ENCODE measurements at places on chromosomes 3 and 15.

- no peak for DNase-seq
Measured at GRCh38 chr15:59866642-59867041, 137.5 kb upstream of the FOXB1 start.

- no peak for DNase-seq
Measured at GRCh38 chr3:57393977-57394376, 101.5 kb upstream of the ASB14 start.

GRCh38 chr3:122676759-122677158 is 3.9 kb upstream of the PARP14 start:
- DNase-seq = no peak

DNA sequence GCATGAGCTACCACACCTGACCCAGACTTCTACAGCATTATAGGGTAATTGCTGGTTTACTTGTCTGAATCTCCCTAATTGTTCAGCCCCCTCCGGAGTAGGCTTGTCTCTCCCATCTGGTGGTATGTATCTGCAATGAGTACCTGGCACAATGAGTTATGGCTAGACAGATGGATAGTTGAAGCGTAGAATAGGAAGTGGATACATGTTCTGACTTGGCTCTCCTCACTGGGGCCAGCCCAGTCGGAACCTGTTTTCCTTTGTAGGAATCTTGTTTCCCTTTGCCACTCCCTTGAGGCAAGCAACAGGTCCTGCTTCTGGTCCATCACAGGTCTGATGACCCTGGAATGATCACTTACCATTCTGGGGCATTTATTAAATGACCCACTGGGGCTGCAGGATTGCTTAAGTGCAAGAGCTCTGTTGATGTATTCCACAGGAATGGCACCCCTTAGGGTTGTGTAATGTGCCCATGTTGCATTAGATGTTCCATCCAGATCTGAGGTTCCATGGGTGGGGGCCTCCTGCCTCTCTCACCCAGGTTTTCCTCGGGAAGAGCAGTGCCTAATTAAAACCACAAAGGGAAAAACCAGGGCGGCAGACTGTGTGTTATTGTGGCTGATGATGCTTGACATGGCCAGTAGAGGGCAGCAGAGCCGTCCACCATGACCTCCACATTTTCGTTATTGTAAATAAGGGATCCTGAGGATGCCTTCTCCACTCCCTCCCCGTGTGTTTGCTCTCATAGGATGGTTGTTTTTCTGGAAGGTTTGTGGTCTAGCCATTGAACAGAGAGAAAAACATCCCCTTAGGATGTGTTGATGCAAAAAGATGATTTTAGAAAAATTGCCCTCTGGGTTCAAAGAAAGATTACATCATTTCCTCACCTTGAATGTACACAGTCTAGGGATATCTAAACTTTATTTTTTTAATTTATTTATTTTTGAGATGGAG is 58.0 kb downstream of the CMTM8 start:
- peak; percentile 86 for DNase-seq

GRCh38 chr3:111700054-111700453 is 104.9 kb upstream of the ZBED2 start:
- DNase-seq = no peak

- no peak for DNase-seq
Measured at GRCh38 chr3:149385617-149386298, 8.3 kb upstream of the TM4SF1 start.

GRCh38 chr15:29418931-29419330 is 149.3 kb upstream of the NSMCE3 start:
- DNase-seq = no peak

- DNase-seq = no peak
Measured at GRCh38 chr15:78216276-78217104, 17.9 kb downstream of the ACSBG1 start.

GRCh38 chr3:173938159-173938558 is 540.6 kb downstream of the NLGN1 start:
- no peak for DNase-seq

- DNase-seq = peak; percentile 38
Measured at GRCh38 chr3:10707400-10708215, 108.4 kb upstream of the SLC6A11 start.

DNA sequence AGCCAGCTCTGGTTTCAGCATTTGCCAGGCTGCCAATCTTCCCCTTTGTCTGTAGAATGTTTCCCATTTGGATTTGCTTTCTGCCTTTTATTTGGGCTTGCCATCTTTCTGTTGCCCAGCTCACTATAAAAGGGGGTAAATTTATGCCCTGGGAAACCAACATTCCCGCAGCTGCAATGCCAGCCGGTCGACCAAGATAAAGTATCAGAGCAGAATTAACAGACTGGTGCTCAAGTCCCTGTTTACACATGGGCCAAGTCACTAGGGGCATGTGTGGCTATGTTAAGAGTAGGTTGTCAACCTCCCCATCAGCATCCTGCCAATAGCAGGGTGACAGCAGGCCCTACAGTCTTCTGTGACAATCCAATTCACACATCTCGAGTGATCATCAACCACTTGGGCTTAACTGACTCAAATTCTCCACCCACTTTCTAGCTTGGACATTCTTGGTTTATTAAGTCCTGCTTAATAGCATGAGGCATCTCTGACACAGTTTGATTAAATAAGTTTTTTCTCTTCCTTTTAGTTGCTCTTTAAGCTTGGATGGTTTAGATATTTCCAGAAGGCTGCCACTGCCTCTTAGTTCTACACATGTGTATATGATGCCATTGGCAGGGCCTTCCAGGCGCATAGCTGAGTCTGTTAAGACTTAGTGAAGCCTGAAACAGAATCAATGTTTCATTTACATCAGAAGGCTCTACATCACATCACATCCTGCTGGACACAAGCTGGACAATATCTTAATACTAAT is 24.1 kb upstream of the VEPH1 start:
- DNase-seq = no peak
